ENCODE measurements at places on chromosomes 6 and 20. TPM values are rescaled to one million over a fixed set of nuclear protein-coding genes. Genes with fewer than 3 reads are reported as not detected.

GRCh38 chr6:106177786-106178185, 91.7 kb downstream of the PRDM1 start:
- DNase-seq: no peak

Gene SIRPD
- total RNA-seq: not detected

- DNase-seq: no peak
These were observed 116.5 kb upstream of the ARG1 start for GRCh38 chr6:131456565-131456964.

Gene ZBTB46
- total RNA-seq: 0.20 TPM

- no peak for DNase-seq
These were observed 6.1 kb downstream of the PRDM13 start for GRCh38 chr6:99612551-99613408.

DNA sequence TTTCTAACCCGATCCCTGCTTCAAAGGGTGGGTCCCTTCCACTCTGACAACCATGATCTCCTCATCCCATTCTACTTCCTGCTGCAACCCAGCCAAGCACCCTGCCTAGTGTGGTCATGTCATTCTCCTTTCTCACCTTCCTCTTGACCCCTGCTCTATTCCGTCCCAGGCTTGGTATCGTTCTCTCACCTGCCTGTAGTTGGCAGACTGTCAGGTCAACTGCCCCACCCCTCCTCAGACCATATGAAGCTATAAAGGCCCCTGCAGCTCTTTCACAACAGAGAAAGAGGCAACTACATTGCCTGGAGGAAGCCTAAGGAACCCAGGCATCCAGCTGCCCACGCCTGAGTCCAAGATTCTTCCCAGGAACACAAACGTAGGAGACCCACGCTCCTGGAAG, at the start of gene MUC21:
Gene MUC21, plus strand, starts transcription at position 280 of the 400 bp plus-strand sequence. CDS start 241 bp downstream, outside the sequence.
- no peak for DNase-seq

GRCh38 chr6:21496706-21497105, 96.8 kb upstream of the SOX4 start:
- DNase-seq: no peak

DNA sequence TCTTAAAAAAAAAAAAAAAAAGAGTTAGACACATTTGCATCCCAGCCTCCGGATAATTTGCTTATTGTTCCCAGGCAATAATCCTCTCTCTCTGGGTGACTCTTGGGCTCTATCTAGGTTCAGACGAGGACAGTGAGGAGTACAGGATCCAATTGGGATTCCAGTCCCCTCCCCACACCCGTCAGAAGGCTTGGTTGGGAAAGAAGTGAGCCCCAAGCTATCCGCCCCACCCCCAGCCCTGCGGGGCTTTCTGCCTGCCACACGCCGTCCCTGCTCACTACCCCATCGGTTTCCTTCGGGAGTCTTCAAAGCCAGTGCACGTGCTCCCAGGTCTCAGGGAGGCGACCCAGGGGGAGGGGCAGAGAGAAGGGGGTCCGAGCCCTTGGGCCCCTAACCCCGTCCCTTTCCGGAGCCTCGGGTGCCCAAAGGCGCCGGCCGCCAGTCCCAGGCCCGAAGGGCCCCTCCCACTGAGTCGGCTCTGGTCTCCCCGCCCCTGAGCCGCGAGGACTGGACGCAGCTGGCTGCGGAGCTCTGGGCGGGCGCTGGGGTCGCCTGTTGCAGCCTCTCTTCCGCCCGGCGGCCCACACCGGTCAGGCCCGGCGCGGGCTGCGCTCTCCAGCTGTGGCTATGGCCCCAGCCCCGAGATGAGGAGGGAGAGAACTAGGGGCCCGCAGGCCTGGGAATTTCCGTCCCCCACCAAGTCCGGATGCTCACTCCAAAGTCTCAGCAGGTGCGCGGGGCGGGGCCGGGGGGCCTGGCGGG, 2.5 kb downstream of the MYMX start:
- no peak for DNase-seq

GRCh38 chr20:62797671-62798532, 1.6 kb downstream of the MRGBP start:
- no peak for DNase-seq

Gene ELOVL2
- total RNA-seq: 2.7 TPM

GRCh38 chr6:167504385-167504961, 179.6 kb downstream of the TTLL2 start:
- no peak for DNase-seq

Gene ZNF165
- total RNA-seq: 0.84 TPM

GRCh38 chr6:159953091-159953601, 15.7 kb upstream of the IGF2R start:
- DNase-seq: no peak

- DNase-seq: no peak
These were observed 8.4 kb downstream of the EPB41L2 start for GRCh38 chr6:131054392-131055250.

- DNase-seq: no peak
These were observed 95.5 kb upstream of the RNF24 start for GRCh38 chr20:4110885-4111284.

- DNase-seq: no peak
These were observed 12.6 kb downstream of the CPNE5 start for GRCh38 chr6:36826520-36827227.

GRCh38 chr6:165804331-165805066, 141.5 kb upstream of the PDE10A start:
- DNase-seq: no peak

Gene HLA-DMA
- total RNA-seq: 1.2 TPM

Gene BEND6
- total RNA-seq: 2.7 TPM

GRCh38 chr6:6665555-6666243, 77.2 kb downstream of the LY86 start:
- DNase-seq: no peak

GRCh38 chr6:129432738-129433137, 277.2 kb downstream of the ARHGAP18 start:
- no peak for DNase-seq

GRCh38 chr6:151160929-151161757, 78.6 kb upstream of the AKAP12 start:
- no peak for DNase-seq

- DNase-seq: no peak
These were observed 19.8 kb downstream of the HLA-E start for GRCh38 chr6:30508890-30509736.

Gene PDCD2
- 140 TPM for total RNA-seq

DNA sequence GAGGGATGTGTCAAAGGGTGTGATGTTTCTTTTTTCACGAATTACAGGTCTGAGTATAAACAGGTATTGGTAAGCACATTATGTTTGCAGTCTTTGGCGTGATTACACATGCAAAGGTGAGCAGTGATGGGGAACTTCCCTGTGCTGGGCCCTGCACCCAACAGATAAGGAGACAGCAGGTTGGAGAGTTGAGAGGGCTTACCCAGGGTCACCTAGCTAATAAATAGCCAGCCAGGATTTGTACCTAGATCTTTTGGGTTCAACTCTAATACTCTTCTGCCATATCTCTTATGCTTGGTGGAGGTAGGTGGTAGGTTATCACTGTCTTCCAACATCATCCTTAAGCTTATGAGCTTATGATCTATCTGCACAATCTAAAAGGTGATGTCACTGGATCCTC, 46.5 kb downstream of the AFG1L start:
- DNase-seq: no peak

DNA sequence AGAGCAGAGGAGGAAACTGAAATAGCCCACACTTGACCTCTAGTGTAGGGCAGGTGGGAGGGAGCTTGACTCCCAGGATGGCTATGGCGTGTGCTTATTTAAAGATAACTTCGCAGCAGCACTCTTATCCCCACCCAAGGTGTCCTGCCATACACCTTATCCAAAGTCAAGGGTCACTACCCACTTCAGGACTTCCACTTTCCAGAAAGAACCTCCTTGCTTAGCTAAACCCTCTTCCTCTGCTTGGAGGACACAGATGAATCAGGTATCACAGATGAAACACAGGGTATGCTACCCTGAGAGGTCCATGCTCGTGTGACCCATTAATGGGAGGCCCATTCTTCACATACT, 2.3 kb downstream of the RIN2 start:
- no peak for DNase-seq

GRCh38 chr6:166106076-166106686, 61.5 kb downstream of the TBXT start:
- DNase-seq: peak; percentile 82

Gene TLDC2
- not detected for total RNA-seq

Gene VNN1
- not detected for total RNA-seq

Gene GSTA2
- total RNA-seq: not detected

DNA sequence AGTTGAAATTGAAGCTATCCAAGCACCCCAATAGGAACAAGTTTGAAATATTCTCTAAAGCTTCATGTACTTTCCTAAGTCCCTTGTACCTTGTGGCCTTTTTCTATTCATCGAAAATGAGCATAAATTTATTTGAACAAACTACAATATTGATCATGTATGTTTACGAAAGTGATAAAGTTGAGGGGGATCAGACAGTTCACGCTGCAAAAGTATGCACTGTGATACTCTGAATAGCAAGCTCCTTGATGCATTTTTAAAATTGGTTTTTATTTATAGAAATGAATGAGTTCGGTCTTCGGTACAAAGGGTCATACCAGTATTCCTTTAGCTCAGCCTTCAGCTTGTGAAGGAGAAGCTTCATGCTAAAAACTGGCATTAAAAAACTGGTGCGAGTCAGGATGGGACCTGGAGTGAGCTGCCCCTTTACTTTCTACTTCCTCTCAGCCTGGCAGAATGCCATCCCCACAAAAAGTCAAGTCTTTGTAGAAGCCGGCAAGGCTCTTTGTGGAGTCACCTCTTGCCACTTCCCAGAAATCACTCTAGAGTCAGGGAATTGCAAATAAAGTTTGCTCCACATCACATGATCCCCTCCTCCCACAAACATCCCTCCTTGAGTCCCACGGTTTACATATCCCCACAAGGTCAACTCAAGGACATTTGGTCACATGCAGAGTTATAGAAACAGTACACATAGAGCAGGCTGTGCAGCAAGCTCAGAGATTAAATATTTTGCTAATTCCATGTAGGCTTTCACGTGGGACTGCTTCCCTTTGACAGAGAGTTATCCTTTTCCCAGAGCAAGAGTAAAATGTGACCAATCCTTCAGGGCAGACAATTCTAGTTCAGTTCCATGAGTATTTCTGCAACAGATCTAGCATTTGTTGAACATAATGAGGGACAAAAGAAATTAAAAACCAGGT, 34.6 kb upstream of the ADGRF1 start:
- no peak for DNase-seq

DNA sequence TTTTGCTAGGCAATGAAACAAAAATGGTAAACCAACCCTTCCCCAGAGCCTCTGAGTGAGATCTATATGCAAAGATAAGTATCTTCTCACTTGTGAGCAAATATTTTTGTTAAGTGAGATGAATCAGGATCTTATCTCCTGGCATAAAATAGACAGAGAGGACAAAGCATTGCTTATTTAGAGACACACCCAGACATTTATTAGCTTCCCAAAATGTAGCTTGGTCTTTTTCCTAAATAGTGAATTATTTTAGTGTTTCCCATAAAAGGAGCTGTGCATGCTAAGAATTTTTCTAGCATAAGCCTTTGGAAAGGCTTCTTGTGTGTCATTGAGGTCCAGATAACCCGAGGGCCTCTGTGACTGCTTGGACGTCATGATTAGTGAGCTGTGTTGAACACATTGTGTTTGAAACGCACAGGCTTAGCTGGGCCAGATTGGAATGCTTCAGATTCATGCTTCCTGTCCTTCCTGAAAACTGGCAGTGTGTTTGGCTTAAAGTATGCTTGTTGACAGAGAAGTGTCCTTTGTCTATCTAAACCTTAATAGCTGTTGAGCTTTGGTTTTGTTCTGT, 16.5 kb downstream of the MTHFD1L start:
- DNase-seq: peak; percentile 34

Gene NKX2-2
- total RNA-seq: not detected

Gene SIGLEC1
- not detected for total RNA-seq

Gene SNAP25
- total RNA-seq: 0.40 TPM

- DNase-seq: no peak
These were observed 146.4 kb downstream of the SLC22A3 start for GRCh38 chr6:160494576-160494975.

- no peak for DNase-seq
These were observed 9.6 kb downstream of the PEX7 start for GRCh38 chr6:136831873-136832562.

DNA sequence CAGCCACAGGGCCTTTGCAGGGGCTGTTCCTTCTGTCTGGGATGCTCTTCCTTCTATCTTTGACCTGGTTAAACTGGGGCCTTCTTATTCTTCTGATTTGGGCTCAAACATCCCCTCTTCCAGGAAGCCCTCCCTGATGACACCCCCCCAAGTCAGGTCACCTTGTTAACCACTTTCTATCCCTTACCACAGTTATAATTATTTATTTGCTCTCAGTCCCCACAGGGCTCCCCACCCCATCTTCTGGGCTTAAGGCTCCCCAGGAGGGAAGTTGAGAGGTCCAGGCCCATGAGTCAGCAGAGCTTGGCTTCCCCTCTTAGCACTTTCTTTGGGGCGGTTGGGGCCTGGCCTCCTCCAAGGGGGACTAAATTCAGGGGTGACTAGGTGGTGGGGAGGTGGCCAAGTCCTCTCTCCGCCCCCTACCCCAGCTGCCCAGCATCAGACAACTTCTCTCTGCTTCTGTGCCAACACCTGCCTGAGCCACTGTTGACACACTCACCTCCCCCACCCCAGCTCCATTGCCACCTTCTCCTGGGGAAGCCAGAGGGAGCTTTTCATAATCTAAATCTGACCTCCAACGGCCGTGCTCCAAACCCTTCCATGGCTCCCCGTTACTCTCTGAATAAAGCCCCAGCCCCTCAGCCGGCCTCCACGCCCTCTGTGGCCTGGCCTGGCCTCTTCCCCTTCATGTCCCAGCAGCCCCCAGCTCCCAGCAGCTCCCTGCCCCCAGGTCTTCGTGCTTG, 70.0 kb downstream of the CEBPB start:
- no peak for DNase-seq

Gene C6orf52
- total RNA-seq: 0.81 TPM

GRCh38 chr20:49561806-49562205, 6.1 kb downstream of the PTGIS start:
- DNase-seq: no peak

DNA sequence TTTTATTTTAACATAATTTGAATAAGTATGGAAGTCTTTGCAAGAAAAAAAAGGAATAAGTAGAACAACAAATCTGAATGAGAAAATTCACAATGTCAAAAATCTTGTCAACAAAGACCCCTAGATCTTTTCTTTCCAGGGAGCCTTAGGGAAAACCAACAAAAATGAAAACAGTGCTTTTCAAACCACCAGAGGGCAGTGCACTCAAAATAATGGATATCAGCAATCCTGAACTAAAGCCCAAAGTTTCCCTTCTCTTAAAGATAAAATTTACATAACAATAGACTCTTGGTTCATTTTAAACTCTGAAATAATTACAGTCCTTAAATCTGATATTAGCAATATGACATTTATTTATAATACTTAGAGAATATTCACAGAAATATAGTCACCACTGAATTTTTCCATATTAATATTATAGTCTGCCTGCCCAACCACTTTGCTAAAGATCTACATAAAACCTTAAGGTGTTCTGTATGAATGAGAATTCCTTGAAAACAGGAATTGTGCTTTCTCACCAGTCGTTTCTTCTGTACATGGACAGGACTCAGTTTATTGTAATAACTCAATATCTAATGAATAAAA, 105.3 kb upstream of the BMP5 start:
- peak; percentile 40 for DNase-seq

DNA sequence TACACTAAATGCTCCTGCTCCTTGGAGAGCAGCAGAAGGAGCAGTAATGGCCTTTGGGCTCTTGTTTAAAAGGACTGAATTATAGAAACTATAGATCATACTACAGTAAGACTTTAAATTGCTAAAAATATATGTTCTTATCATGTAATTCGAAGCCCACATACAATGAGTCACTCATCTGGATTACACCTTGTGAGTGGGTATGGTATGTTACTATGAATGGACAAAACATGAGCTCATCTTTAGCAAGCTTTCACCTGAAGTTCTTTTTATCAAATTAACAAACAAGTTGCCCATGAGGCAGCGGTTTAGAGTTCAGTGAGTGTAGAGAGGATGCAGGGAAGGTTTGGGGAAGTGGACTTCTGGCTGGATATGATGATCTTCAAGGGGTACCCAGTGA, 114.4 kb upstream of the CCN2 start:
- no peak for DNase-seq

Measured in NCI-H460 (cell line).